Posterior vena cava (tissue), 2 donors: ENCODE measurements at places on chromosomes 16 and 17. TPM values are rescaled to one million over a fixed set of nuclear protein-coding genes. Genes with fewer than 3 reads are reported as not detected.

GRCh38 chr17:80750263-80750662, 205.6 kb downstream of the RPTOR start:
- DNase-seq = peak; percentile 62

DNA sequence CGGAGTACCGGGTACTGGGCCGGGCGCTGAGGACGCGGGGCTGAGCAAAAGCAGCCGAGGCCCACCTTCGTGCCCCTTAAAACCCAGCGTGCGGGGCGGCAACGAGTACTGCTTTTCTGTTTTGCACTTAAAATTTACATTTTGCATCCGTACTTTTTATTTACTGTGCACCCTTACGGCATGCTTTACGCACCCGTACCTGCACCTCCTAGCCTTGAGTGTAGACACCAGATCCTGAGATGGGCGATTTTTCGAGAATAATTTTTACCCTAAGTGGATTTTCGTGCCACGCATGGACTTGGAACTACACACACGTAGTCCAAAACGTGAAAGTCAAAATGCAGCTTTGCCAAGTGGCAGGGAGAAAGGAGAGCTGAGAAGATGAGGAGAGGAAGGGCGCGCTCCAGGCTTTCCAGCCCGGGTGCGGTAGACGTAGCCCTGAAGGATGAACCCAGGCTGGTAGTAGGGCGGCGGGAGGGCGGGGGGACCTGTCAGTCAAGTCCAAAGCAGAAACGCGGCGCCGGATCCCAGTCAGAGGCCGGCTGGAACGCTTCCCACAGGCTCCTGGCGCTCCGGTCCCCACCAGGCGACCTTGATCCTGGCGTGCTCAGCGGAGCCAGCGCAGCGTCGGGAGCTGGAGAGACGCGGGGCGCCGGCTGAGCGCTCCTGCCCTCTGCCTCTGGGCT, 1.2 kb upstream of the CBLN1 start:
- no peak for DNase-seq

- DNase-seq = no peak
Measured at GRCh38 chr17:81294512-81295030, 536 bp downstream of the SLC38A10 start.

- DNase-seq = no peak
Measured at GRCh38 chr17:40312893-40313667, 4.1 kb downstream of the RARA start.

GRCh38 chr17:1907909-1908698, 78.3 kb downstream of the RPA1 start:
- DNase-seq = peak; percentile 85

DNA sequence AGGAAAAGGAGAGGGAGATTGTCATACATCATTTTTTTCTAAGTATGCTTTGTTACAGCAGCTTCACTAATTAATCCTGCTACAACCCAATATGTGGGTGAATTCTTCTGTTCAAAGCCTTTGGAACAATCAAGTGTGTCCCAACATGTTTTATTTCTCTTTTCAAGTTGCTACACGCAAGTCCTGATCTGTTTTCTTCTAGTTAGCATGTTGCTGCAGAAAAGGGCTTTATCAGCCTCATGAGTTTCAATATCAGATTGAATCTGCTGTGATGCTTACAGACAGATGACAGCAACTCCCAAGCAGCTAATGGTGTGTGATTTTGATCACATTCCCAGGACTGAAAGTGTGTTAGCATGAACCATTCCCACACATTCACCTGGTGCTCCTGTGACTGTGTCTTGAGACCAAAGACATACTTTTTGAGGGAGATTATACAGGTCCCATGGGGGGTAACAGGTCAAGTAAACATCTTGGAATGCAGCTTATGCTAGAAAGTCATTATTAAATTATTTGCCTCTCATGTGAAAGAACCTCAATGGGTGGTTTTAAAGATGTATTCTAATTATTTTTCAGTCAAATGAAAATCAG, 96.9 kb upstream of the KCNJ16 start:
- DNase-seq = no peak

ZNF423 gene
- total RNA-seq = 12.3 TPM
